ENCODE measurements at places on chromosomes 13 and 19.

- DNase-seq: no peak
Measured at GRCh38 chr19:12797141-12797587, 4.4 kb downstream of the PRDX2 start.

GRCh38 chr13:102999499-102999898 is 66.7 kb downstream of the SLC10A2 start:
- DNase-seq: no peak

DNA sequence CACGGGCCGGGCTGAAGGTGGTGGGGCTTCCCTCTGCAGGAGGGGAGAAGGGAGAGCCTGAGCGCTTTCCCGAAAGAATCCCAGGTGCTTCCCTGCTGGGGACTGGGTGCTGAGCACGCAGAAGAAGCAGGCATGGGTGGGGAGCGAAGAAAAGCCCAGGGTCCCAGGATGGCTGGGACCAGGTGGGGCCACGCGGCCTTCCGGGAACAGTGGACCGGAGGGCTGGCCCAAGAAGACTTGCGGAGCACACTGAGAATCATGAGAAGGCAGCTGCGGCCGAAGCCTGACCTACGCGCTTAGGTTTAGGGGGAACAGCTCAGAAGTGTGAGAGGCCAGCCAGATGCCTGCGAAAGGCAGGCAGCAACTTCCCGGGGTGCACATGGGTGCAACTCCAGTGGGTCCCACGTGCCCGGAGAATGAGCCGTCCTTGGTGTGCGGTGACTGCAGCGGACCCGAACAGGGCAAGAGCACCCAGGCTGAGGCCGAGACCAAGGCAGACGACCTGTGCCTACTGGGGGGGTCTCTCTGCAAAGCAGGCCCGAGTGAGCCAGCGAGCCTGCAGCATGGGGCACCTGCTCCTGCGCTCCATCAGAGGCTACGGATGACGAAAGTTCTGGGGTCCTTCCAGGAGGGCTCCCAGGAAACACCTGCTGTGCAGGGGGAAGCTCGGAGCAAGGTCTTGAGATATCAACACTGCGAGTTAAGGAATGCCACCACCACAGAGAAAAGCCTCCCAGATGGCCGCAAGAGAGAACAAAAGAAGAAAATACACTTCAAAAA is 52.4 kb downstream of the MLLT1 start:
- DNase-seq: no peak

- DNase-seq: no peak
Measured at GRCh38 chr19:30328096-30328495, 44.1 kb upstream of the ZNF536 start.

GRCh38 chr13:39787086-39787487 is 131.6 kb downstream of the COG6 start:
- DNase-seq: no peak

DNA sequence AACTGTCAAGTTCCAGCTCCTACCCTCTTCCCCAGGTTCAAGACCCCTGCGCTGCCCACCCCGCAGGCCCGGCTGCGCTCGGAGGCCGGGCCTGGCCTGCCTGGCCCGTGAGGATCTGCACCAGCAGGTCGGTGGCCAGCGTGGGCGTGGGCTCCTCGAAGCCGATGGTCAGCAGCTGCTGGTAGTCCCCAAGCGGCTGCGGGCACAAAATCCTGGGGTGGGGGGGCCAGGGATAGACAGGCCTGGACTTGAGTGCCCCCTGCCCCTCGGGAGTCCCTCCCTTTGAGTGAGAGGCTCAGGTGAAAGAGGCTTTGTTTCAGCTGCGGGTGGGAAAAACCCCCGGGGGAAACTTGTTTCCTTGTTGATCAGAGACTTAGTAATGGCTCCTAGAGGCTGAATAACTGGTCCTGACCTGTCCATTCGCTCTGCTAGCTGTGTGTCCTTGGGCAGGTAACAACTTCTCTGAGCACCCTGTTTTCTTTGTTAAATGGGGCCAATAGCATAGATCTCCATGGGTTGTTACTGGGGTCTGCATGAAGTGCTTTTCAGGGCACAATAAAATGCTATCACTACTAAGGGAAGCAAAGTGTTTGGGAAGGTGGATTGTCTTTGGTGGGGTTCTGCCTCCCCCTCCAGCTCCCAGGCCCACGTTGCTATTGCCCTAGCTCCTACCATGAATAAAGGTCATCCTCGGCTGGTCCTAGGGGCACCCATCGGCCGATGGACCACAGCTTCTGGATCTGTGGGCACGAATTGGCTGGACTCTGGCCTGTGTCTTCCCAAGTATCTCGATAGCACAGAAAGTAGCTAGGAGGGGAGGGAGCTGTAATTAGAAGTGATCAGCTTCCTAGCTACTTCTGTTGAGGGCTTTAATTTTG is 3.5 kb downstream of the C19orf67 start:
- DNase-seq: no peak

- DNase-seq: peak; percentile 52
Measured at GRCh38 chr19:40549007-40549708, 27.5 kb upstream of the SHKBP1 start.

- DNase-seq: no peak
Measured at GRCh38 chr19:35455616-35456201, 7.7 kb downstream of the FFAR2 start.
